A172 (cell line): ENCODE measurements at places on chromosomes 1 and 21.

- DNase-seq = no peak
Observed at GRCh38 chr1:1996207-1996651, 7.4 kb downstream of the CFAP74 start.

DNA sequence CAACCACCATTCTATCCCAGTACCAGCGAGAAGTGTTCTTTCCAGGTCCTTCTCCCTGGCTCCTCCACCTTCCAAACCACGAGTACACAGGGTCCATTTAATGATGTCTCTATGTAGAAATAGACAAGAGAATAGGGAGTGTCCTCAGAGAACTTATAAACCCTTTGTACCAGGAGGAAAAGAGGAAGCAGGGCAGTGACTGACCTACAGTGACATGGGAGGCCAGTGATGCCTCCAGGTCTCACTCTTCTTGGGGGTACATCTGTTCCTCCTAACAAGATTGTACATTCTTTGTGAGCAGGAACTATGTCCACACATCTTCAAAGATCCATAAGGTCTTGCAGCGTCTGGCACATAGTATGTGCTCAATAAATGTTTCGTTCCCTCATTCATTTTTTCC is 18.7 kb upstream of the FMOD start:
- DNase-seq = no peak

DNA sequence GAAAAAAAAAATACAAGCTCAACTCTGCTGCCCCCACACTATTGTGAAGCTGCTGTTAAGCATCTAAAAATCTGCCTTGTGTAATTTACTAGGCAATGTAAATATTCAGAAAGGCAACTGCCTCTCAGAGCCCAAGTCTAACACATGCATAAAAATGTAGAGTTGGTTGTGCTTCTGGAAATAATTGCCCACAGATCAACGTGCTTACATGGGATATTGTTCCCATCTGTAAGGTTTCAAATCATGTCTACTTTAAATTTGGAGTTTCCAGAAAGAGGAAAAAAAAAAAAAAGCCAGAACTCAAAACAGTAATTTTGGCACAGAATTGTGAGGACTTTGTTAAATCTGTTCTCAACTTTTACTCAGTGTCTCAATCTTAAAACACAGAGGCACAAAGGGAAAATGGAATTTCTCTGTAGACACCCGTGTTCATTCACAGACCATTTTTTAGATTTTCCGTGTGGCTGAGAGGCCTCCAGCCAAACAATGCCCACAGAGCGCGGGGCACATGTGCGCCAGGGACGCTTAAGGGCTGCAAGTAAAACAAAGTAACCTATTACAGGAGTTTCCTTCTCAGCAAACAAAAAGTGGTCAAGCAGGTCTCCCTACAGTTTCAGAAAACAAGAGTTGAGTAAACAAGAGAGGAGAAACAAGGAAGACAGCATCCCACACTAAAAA is 115.5 kb downstream of the RERE start:
- DNase-seq = no peak

DNA sequence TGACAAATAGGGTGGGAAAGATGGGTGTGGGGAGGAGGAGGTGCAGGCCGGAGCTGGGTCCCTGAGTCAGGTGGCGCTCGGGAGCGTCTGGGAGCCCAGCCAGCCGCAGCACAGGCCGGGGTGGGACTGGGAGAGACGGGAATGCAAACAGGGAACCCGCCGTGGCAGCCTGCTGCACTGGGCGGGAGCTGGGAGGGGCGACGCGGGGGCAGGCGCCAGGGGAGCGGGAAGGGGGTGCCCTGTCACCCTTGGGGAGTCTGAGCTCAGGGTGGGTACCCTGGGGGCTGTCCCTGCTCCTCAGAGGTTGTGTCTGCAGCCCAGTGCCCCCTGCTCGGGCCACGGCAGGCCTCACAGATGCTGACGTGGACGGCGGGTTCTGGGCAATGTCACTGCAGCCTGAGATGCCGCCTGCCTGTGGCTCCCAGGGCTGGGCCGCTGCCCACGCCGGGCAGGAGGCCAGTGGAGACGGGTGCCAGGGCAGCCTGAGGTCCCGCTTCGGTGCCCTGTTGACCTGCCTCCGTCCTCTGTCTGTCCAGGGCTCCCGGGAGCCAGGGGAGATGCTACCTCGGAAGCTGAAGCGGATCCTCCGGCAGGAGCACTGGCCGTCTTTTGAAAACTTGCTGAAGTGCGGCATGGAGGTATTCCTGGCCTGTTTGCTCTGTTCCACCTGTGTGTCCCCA is 16.6 kb upstream of the LRRC3 start:
- DNase-seq = no peak

GRCh38 chr1:247288341-247288740 is 32.5 kb downstream of the VN1R5 start:
- no peak for DNase-seq

DNA sequence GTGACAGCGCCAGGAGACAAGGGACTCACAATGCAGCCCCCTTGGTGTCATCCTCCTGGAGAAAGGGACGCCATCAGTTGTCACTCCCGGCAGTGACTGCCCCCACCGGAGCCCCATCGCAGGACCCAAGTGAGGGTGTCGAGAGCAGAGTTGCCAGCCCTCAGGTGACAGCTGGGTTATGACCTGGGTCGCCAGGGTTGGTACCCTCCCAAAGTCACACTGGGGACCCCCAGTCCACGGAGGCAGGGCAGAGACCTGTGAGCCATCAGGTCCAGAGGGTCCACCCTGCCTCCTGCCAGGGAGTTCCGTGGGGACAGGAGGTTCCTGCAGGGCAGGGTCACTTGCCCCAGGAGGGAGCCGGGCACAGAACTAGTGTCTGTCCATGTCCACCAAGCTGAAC is 78.2 kb upstream of the IFFO2 start:
- DNase-seq = no peak

- DNase-seq = no peak
Observed at GRCh38 chr1:229716069-229716468, 90.0 kb downstream of the URB2 start.
